CD4-positive, alpha-beta T cell treated with Interleukin-6 at 100 ng/mL for 8 hours (primary cell): ENCODE measurements at places on chromosomes 4 and X.

GRCh38 chr4:112130906-112131305 is 14.3 kb upstream of the FAM241A start:
- no peak for DNase-seq

DNA sequence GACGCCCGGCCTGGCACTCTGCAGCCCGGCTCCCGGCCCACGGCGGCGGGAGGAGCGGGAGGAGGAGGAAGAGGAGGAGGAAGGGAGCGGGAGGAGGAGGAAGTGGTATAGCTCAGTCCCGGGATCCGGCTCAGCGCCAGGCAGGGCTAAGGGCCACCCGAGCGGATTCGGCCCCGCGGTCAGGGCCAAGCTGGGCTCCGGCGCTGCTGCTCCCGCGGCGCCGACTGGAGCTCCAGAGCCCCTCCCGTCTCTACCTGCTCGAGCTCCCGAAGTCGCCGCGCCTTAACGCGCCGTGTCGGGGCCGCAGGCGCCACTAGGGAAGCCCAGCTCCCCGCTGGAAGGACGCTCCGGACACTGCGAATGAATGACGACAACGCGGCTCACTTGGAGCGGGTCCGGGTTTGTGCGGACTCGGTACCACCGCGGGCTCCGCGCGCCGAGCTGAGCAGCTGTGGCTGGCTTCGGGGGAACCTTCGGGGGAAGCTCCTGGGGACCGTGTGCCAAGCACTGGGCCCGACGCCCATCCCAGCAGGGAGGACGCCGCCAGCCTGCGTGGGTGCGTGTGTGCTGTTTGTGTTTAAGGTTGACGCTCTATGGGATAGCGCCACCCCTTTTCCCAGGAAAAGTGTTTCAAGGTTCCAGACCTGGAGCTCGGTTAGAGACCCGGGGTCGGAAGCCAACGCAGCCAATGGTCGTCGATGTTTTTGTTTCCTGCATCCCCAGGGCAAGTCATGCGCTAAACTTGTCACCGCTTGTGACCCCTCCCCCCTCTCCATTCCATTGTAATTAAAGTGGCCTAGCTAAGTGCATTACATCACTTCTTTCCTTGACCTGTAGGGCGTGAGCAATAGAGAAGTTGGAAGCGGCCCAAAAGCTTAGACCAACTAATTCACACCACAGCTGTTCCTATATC is at the start of gene TBC1D9:
TBC1D9 (minus strand) TSS at position 67 of the 913 bp plus-strand sequence. CDS start 340 bp downstream, outside the sequence.
- no peak for DNase-seq

GRCh38 chr4:76659103-76659490 is 224.1 kb downstream of the SHROOM3 start:
- DNase-seq, result no peak

- no peak for DNase-seq
Measured at GRCh38 chrX:40729598-40730584, 5.5 kb downstream of the MED14 start.

- DNase-seq, result no peak
Measured at GRCh38 chrX:13474164-13474516, 95.3 kb upstream of the EGFL6 start.

- no peak for DNase-seq
Measured at GRCh38 chrX:10158279-10159144, 1.7 kb downstream of the CLCN4 start.

- no peak for DNase-seq
Measured at GRCh38 chr4:112994732-112995464, 54.6 kb upstream of the ANK2 start.

DNA sequence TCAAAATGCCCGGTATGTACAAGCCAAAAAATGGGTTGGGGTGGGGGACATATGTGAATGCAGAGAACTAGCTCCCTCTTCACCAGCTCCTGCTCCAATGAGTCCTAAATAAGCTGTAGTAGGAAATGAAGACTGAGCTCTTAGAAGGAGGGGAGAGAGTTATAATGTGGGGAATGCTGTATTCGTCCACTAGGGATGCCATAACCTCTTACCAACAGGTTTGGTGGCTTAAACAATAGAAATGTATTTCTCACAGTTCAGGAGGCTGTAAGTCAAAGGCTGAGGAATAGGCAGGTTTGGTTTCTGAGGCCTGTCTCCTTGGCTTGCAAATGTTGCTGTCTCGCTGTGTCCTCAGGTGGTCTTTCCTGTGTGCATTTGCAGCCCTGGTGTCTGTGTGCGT is 4.4 kb upstream of the INPP4B start:
- no peak for DNase-seq

DNA sequence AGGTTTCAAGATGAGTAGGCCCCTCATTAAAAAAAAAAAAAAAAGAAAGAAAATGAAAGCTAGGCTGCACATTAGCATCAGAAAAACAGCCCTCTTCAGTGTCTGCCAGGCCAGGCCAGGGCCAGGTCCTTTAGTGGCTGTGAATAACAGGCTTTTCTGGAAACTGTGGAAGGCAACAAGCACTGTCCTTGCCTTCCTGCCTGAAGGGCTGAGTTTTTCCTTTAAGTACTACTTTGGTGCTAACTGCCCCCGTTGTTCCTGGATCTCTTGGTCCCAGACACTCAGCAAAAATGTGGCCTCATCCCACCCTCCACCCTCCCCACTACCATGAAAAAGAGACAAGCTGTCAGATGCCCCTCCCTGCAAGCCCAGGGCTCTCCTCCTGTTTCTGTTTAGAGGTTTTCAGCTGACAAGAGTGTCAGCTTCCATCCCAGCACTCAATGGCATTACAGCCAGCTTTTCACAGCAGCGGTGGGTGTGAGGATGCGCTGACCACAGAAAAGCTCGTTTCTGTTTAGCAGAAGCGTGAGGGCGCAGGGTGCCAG is 174.2 kb downstream of the NHS start:
- DNase-seq, result no peak

- DNase-seq, result no peak
Measured at GRCh38 chr4:86896596-86896995, 4.4 kb upstream of the C4orf36 start.

- no peak for DNase-seq
Measured at GRCh38 chr4:139619644-139620043, 46.0 kb upstream of the MGST2 start.

DNA sequence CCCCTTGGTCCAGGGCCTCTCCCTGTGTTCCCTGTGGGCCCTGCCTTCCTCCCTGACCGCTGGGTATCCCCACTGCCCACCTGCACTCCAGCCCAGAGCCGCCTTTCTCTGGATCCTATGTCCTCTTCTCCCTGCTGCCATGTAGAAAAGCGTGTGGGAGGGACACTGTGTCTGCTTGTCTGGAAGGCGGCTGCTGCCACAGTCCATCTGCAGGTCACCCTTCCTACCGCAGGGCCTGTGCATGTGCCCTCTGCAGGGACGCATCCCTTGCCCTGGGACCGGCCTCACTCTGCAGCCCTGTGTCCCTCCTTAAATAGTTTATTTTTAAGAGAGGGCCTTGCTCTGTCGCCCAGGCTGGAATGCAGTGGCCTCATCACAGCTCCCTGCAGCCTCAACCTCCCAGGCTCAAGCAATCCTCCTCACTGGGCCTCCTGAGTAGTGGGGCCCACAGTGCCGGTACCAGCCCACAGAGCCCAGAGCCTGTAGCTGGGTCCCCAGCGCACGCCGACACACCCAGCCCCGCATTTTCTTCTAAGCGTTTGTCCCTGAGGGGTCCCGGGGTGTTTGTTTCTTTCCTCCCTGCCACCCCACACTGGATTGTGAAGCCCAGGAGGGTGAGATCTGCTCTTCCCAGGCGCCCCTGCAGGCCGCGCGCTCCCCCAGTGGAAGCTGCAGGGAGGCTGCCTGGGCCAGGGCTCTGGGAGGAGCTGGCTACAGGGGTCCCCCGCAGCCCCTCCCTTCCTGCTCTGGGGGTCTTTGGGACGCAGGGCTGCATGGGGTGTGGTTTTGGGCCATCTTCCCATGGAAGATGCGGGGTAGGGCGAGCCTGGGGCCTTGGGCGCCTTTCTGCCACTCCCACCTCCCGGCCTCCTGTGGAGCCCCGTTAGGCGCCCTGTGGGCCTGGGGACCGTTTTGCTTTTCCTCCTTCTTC is 12.8 kb upstream of the NAT8L start:
- DNase-seq, result no peak

DNA sequence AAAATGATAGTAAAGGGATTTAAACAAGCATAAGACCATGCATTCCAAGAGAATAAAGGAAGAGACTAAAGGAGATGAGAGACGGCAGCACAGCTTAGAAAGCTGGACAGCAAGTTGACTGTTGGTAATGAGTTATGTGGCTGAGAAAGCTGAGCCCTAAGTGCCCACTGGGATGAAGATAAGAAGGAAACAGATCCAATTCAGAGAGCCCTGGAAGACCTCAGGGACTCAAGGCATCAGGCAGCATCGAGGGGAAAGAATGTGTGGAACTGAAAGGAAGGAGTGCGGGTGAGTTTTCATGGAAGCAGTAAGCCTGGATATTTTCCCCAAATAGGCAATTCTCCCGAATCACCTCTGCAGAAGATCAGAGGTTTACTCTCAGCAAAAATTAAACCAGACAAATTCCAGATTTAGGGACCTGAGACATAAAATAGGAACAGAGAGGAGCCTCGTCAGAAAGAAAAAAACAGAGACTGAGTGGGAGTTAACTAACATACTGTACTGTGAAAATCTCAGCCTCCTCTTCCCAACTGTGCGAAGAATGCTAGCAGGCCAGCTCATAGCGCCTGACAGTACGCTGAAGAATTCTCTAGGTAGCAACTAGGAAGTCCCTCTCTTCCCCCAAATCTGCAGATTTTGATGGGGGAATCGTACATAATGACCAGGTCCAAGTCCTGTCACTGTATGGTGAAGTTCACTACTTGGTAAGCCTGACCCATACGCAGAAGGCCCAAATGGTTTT is 187.7 kb upstream of the TAPT1 start:
- DNase-seq, result no peak

DNA sequence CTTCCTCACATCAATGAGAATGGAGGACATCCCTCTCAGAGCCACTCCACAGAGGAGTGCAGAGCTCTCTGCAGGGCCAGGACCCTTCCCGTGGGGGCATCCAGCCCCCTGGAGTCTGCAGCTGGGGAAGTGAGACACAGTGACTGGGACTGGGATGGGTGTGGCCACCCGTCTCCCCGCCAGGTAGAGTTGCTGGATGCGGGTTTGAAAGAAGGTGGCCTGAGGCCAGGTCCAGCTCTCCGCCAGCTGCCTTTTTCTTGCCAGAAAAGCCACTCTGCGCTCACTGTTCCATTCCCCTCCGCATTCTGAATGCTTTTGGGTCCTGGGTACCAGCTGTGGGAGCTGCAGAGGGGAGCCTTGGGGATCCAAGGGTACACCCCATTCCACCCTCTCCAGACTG is 82.6 kb downstream of the ABLIM2 start:
- no peak for DNase-seq

DNA sequence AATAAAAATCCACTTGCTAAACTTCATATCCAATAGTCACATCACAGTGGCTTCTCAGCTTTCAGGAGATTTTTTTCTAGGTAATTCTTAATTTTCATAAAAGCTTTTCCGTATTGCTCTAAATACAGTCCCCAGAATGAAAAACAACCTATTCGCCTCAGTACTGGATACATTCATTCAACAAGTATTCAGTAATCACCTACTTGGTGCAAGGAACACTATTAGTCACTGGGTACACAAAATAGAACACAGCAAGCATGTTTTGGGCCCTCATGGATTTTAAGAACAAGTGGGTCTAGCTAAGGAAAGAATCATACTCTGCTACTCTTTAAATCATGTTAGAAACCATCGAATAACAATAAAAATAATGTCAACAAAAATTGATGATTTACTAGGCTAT is 2.8 kb upstream of the BEX3 start:
- DNase-seq, result no peak

- no peak for DNase-seq
Measured at GRCh38 chr4:2593003-2593402, 56.6 kb downstream of the FAM193A start.

DNA sequence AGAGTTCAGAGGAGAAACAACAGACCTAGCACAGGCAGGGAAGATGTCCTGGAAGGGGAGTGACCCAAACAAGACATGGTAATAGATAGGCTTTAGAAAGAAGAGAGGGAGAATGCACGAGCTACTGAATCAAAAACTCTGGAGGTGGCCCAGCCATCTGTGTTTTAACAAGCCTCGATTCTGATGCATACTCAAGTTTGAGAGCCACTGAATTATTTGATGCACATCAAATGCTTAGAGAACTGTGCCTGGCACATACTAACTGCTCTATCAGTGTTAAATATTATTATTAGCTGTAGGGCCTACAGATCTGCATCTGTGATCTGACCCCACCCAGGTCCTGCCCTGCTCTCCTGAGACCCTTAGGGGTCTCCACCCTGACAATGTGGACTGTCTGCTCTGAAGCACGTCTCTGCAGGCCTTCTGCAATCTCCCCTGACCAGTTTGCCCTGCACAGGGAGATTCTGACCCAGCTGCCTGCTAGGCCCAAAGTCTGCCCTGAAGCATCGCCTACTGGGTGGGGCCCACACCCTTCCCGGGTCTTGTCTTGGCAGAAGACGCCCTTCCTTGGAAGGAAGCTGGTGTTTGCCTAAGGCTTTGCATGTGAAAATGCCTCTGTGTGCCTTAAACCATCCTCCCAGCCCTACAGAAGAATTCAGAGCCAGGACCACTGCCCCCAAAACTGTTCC is 201.5 kb upstream of the KLF3 start:
- no peak for DNase-seq

- no peak for DNase-seq
Measured at GRCh38 chr4:88736264-88736663, 38.6 kb upstream of the NAP1L5 start.

GRCh38 chr4:4420421-4420820 is 33.5 kb downstream of the NSG1 start:
- DNase-seq, result no peak

GRCh38 chr4:102428122-102428521 is 73.0 kb upstream of the NFKB1 start:
- DNase-seq, result no peak

GRCh38 chr4:13470379-13470778 is 13.8 kb downstream of the RAB28 start:
- DNase-seq, result no peak

DNA sequence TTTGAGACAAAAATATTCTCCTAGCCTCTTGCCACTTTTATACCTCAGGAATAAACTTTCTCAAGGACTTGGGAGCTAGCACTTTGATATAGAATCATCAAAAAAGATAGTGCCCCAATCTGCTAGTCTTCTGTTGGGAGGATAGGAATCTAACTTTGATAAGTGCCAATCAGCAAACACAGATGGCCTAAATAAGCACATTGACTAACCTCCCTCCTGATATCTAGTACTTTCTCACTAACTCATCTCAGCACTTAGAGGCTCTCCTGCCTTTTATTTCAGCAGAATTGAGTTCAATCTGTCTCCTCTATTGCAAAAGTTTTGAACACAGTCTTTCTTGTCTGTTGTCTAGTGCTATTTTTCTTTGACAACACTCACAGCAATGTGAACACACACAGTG is 798.4 kb upstream of the FTHL17 start:
- no peak for DNase-seq

DNA sequence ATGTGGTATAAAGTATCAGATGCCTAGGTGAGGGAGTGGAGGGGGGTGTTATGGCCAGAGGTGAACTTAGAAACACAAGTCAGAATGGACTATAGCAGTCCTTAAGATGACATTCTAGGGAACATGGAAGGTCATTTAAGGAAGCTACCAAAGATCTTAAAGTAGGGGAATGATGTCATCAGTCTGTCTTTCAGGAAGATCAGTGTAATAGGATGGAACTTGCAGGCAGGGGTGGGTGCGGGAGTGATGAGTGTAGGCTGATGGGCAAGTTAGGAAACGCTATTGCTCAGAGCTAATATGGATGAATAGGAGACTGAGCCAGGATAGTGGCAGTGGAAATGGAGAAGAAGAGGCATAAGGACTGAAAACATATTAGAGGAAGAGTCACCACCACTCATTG is 27.5 kb upstream of the CWH43 start:
- no peak for DNase-seq
